Renal cortex interstitium (tissue), 15 donors: ENCODE measurements at places on chromosomes 16 and 17.
A peak's percentile ranks its signal among the peaks of the same experiment; 100 is the strongest.

DNA sequence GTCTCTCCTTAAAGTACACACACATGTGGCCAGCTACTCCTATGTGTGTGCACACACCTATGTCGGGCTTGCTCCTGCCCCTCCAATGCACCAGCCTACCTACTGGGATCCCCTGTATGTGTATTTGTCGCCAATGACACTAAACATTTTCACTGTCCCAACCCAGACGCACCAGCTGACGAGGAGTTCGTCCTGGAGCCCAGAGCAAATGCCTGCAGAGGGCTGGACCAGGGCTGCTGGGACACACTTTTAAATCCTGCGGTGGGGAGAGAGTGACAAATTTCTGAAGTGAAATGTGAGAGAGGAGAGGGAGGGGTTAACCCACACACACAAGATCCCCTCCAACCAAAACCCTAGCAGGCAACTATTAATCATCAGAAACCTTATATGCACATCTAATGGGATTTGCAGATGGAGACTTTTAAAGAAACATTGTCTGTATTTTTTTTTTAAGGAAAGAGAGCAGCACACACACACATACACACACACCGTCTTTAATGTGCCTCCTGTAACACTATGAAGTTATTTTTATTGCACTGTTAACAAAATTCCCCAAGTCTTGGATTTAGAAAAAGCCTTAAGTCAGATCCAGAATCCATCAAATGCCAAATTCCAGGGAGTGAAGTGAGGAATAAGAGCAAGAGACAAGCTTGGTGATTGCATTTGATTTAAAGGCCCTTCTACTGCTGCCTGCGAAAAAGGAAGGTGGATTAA is at the start of gene MEOX1:
Gene MEOX1, minus strand, starts transcription at position 224 of the 714 bp plus-strand sequence. CDS start 388 bp downstream, outside the sequence.
- no peak for DNase-seq

GRCh38 chr17:72774236-72774635 is 318.3 kb downstream of the SLC39A11 start:
- DNase-seq: peak; percentile 48

DNA sequence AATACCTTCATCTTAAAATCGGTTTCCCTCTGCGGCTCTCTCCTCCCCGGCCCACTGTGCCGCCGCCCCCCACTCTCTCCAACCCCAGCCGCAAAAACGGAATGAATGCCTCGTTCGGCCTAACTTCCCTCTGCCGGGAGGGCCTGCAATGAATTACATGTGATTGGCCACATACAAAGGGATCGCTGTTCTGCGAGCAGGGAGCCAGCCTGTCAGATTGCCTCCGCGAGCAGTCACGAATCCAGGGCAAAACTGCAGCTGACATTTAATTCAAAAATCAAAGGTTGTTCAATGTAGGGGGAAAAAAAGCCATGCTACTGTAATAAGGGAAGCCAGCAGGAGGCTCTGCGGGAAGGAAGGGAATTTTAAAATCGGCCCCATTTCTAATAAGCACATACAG is 84.9 kb downstream of the TBC1D16 start:
- DNase-seq: no peak

- no peak for DNase-seq
Measured at GRCh38 chr16:12470311-12471229, 333.1 kb downstream of the CPPED1 start.

GRCh38 chr16:85431431-85432124 is 181.5 kb upstream of the GSE1 start:
- no peak for DNase-seq

GRCh38 chr17:5819396-5819795 is 235.1 kb upstream of the NLRP1 start:
- DNase-seq: no peak

DNA sequence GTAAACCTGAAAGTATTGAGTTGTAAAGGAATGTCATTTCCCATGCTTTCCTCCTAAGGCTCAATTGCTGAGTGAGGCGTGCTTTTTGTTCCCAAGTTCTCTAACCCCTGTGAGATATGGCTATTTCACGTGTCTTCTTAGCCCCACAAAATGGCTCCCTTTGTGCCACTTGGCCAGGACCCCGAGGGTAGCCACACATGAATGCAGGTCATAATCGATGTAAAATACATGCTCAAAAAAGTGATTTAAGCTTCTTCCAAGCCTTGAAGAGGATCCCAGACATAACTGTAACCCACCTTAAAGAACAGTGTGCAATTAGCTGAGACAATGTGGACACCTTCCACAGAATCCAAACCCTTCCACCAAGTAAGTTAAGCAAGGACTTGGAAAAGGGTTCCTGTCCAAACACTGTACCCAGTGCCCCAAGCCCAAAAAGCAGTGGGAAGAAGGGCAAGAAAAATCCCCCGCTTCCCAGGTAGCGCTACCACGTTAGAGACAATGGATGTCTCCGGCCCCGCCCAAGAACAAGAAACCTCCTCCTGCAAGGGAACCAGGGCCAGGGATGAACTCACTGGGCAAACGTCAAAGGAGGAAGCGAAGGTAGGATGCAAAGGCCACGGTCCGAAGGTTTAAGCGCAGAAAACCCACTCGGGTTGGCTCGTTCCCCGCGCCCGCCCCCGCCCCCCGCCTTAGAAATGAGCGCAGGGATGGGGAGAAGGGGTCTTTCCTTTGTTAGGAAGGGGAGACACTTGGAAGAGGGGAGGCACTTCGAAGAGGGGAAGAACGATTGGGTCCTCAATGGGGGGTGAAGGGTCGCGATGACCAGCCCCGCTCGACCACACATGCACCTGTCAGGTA is 1.2 kb downstream of the JPT1 start:
- DNase-seq: no peak

DNA sequence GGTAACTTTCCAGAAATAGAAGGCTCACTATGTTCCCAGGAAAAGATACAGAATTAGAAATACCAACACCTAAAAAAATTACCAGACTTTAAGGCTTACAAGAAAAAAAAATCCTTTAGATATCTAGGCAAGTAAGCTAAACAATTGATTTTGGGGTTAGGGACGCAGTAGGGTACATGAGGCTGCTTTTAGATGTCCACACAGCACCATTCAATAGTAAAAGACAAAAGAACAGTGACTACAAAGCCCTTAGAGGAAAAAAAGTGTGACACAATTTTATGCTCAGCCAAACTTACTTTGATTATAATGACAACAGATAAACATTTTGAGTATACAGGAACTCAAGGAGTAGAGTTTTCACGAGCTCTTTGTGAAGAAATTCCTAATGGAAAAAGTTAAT is 29.9 kb downstream of the METTL16 start:
- no peak for DNase-seq

DNA sequence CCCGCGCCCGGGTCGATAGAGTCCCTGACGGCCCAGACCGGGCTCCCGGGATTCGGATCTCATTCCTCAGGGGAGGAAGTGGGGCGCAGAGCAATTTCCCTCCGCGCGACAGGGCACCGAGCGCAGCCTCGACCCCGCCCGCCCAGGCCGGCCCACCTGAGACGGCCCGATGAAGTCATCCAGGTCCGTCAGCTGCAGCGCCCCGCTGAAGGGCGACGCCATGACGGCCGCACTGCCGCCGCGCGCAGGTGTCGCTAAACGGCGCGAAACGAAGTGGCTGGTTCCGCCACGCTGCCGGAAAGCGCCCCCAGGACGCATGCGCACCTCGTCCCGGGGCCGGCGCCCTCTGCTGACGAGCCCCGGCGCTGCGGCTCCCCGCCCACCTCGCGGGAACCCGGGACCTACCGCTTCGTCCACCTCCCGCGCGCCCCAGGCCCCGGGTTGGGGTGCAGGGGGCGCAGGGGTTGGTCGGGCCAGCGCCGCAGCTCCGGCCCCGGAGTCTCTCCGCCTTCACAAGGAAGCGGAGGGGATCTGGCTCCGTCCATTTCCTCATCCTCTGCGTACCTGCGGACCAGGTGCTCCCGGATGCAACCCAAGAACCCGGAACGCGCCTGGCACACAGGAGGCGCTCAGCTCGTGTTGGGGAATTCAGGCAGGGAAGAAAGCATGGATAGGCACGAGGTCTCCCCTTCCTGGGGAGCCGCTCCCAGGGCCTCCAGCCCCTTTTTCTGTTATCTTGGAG is at the start of gene CIAO3:
Gene CIAO3, minus strand, starts transcription at position 234 of the 742 bp plus-strand sequence. Its CDS starts 12 bp downstream, at position 222.
- peak; percentile 81 for DNase-seq
